ACHN (cell line): ENCODE measurements at places on chromosomes 2 and 18.
A peak's percentile ranks its signal among the peaks of the same experiment; 100 is the strongest.

GRCh38 chr18:76806301-76806700 lies 16.1 kb upstream of the ZNF236 start:
- no peak for DNase-seq

DNA sequence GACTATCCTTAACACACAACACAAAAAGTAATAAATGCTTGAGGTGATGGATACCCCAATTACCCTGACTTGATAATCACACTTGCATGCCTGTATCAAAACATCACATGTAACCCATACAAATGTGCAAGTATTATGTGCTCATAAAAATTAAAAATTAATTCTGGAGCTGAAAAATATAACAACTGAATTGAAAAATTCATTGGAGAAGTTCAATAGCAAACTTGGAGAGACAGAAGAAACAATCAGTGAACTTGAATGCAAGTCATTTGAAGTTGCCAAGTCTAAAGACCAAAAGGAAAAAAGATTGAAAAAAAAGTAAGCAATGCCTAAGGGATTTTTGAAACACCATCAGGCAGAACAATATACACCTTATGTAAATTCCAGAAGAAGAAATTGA lies 79.4 kb downstream of the FSIP2 start:
- DNase-seq: no peak

GRCh38 chr2:42492691-42493467 lies 903 bp downstream of the KCNG3 start:
- peak; percentile 56 for DNase-seq

DNA sequence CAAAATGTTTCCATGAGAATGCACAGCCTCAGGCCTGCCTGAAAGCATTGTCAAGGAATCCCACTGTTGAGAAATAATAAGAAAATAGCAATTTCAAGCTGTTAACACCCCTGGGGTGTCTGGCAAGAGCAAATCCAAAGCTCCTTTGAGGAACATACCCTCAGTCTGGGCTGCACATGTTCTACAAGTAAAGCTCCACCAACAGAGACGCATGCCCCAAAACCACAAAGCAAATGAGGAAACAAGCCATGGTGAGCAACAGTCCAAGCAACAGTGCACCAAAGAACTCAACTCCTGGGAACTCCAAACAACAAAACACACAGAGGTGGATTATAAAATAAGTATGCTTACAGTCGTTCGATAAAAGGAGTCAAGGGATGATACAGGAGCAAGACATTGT lies 40.3 kb downstream of the CYP27C1 start:
- no peak for DNase-seq

DNA sequence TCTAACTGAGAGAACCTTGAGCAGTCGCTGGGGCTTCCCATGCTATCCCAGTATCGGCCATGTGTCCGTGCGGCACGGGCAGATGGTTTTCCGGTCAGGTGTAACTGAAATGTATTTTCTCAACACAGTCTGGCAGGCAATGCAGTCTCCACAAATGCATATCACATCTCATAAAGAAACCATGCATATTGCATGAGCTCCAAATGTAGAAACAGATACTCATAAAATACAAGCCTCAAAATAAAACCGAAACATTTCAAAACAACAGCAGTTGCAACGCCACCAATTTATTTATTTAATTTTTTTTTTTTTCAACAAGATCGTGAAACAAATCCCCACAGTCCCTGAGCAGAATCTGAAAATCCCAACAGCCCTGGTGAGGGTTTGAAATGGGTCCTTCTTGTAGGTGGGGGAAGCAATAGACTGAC lies 299.4 kb downstream of the LPIN1 start:
- no peak for DNase-seq

DNA sequence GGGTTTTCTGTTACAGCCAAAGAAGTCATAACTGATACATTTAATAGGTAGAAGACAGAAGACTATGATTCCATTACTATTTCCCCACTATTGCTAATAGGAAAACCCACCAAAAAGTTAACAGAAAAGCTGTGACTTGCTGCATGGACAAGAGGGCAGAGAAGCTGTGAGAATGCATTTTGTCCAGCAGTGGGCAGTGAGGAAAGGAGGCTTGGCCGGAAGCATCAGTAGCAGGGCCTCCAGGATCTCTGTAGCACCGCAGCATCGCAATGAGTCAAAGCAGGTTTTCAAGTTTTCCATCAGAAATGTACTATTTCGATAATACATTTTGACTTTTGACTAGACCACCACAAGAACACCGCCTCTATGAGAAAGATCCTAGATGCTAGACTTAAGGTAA lies 24.9 kb downstream of the MYO5B start:
- no peak for DNase-seq

DNA sequence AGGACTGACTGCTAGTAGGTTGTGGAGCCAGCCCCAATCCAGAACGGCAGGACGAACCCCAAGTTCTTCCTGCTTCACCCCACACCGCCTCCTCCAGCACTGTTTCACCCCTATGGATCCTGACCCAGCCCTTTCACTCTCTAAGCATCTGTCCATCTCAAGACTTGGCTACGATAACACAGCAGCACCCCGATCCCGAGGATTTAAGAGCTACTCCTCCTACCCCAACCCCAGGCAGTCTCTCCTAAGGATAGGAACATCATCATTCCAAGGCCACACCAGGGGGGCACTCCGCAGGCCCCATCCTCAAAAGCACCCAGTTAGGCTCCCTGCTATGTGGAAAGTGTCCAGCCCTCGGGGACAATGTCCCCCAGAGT lies 645 bp downstream of the KCTD18 start:
- peak; percentile 26 for DNase-seq

GRCh38 chr2:196079052-196079451 lies 10.4 kb upstream of the DNAH7 start:
- DNase-seq: no peak

- no peak for DNase-seq
Measured at GRCh38 chr2:108034843-108035242, 48.5 kb downstream of the SLC5A7 start.

GRCh38 chr2:10452312-10452711 lies 4.2 kb upstream of the ODC1 start:
- DNase-seq: peak; percentile 41

DNA sequence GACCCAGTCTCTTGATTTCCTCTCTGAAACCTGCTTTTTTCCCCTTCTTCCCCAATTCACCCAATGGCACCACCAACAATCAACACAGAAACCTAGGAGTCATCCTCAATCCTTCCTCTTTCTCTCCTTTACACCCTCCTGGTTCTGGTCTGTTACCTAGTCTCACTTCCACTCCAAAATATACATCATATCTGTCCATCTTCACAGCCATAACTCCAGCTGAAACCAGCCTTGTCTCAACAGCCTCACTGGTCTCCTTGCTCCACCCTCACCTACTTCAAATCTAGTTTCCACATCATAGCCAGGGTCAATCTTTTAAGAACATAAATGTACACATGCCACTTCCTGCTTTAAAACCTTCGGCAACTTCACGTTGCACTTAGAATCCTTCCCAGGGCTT lies 11.8 kb upstream of the TWSG1 start:
- no peak for DNase-seq

- DNase-seq: no peak
Measured at GRCh38 chr2:113978524-113979190, 88.8 kb downstream of the ACTR3 start.

- no peak for DNase-seq
Measured at GRCh38 chr2:1690056-1690775, 54.1 kb downstream of the PXDN start.

DNA sequence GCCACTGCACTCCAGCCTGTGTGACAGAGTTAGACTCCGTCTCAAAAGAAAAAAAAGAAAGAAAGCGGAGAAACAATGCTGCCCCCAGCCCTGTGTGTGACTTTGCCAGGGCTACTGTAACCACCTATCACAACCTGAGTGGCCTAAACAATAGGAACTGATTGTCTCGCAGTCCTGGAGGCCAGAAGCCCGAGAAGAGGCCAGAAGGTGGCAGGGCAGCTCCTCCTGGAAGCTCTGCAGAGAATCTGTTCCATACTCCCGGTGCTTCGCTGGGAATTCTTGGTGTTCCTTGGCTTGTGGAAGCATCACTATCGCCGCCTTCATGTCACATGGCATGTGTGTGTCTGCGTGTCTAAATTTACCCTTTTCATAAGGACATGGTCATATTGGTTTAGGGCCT lies 14.4 kb upstream of the RAB17 start:
- peak; percentile 45 for DNase-seq

GRCh38 chr2:105387225-105387624 lies 11.6 kb downstream of the FHL2 start:
- no peak for DNase-seq

- DNase-seq: peak; percentile 69
Measured at GRCh38 chr2:130827502-130828251, 9.0 kb upstream of the ARHGEF4 start.

GRCh38 chr2:240328526-240328925 lies 106.9 kb upstream of the GPC1 start:
- DNase-seq: no peak

GRCh38 chr18:48455555-48456478 lies 46.6 kb upstream of the ZBTB7C start:
- peak; percentile 38 for DNase-seq

DNA sequence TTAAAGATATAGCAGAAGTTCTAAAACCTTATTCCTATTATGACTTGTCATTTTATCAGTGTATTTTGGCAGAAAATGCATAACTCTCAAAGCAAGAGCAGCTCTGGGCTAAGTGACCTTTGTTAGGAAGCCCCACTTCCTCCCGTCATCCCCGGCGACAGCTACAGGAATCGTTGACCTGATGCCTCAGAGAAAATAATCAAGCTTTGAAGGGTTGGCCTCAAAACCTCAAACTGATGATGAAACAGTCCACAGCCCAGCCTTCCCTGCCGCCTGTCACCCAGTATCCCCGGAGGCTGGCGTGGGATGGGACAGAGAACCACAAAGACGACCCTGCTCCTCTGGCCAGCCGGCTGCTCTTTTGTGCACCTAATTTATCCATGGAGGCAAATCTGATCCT lies 65.3 kb downstream of the KCNF1 start:
- no peak for DNase-seq

GRCh38 chr2:133409581-133410285 lies 158.5 kb downstream of the NCKAP5 start:
- no peak for DNase-seq

- DNase-seq: no peak
Measured at GRCh38 chr2:149223472-149224095, 106.8 kb upstream of the LYPD6 start.

DNA sequence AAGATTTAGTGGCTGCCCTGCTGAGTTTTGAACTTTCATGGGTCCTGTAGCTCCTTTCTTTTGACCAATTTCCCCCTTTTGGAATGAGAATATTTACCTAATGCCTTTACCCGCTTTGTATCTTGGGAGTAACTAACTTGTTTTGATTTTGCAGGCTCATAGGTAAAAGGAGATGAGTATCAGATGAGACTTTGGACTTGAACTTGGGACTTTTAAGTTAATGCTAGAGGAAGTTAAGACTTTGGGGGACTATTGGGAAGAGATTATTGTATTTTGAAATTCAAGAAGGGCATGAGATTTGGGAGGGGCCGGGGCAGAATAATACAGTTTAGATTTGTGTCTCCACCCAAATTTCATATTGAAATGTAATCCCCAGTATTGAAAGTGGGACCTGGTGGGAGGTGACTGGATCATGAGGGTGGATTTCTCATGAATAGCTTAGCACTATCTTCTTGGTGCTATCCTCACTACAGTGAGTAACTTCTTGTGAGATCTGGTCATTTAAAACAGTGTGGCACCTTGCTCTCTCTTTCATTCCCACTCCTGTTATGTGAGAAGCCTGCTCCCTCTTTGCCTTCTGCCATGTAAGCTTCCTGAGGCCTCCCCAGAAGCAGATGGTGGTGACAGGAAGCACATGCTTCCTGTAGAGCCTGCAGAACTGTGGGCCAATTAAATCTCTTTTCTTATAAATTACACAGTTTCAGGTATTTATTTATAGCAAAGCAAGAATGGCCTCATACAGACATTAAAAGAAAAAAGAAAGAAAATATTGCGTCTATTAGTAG lies 6.1 kb downstream of the ADI1 start:
- DNase-seq: no peak

- DNase-seq: no peak
Measured at GRCh38 chr2:12087175-12087574, 340.7 kb downstream of the LPIN1 start.

GRCh38 chr2:185188656-185189055 lies 549.9 kb upstream of the FSIP2 start:
- peak; percentile 67 for DNase-seq

- no peak for DNase-seq
Measured at GRCh38 chr2:106140913-106141312, 53.2 kb downstream of the UXS1 start.

GRCh38 chr18:2978661-2979106 lies 34.3 kb downstream of the LPIN2 start:
- DNase-seq: peak; percentile 51

DNA sequence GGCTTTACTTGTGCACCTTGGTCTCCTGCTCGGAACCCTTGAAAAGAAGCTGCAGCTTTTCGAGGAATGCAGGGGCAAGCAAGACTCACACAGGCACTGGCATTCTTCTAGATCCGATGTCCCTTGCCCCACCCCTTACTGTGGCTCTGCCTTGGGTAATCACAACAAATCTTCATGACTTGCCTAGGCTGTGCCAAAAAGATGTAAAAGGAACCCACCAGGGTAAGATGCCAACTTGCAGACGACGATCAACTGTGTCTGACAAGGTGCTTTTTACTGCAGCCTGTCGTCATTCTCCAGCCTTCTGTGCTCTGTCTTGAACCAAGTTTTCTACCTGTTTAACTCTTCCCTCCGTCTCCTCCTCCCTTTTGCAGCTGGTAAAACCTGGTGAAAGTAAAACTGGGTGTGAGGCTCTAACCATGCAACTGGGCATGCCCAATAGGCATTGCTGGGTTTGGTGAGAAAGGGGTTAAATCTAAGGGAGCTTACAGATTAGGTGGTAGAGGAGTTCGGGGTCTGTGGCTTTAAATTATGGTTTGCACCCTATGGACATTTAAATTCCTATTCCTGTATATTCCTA lies 909 bp upstream of the NRXN1 start:
- DNase-seq: no peak

DNA sequence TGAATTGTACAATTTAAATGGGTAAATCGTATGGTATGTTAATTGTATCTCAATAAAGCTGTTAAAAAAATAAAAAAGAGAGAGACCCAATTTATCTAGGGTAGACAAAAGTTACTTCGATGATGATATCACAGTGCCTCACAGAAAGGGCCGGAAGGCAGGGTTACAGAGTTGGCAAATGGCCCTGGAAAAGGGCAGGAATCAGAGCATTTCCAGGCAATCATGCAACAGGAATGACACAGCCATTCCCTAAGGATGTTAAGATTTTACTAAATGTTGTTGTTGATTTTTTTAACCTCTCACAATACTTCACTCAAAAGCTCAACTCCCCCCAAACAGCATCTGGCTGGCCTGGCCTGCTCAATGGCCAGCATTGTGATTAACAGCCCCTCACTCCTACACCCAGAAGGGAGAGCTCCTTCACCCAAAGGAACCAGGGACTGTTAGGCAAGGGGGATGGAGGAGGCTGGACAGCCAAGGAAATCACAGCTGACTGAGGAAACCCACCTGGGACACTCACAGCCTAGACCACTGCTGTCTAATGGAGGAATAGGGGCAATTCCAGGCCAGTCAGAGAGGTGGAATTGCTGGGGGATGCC lies 7.7 kb upstream of the SP100 start:
- DNase-seq: no peak

DNA sequence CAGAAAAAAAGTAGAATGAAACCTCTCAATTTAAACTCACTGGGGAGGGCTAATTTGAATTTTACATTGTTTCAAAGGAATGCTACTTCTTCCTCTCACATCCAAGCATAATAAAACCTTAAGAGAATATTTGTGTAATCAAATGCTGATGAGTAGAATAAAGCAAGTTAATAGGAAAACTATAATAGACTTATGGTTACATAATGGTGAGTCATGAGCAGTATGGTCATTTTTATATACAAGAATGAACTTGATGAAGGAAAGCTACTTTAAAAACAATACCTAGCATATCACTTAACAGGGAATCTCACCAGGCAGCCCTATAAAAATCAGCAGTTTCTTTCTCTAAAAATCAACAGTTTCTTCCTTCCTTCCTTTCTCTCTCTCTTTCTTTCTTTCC lies 80.3 kb downstream of the VSNL1 start:
- no peak for DNase-seq
